ENCODE measurements at places on chromosomes 5 and 9. TPM values are rescaled to one million over a fixed set of nuclear protein-coding genes. Genes with fewer than 3 reads are reported as not detected.

GRCh38 chr5:178308541-178309092 lies 76.0 kb upstream of the PHYKPL start:
- no peaks in the 10 kb centered on the region for H3K4me1 ChIP-seq
- no peaks in the 10 kb centered on the region for H3K36me3 ChIP-seq
- DNase-seq, result no peak
- no peak overlapping the region for H3K4me3 ChIP-seq

DNA sequence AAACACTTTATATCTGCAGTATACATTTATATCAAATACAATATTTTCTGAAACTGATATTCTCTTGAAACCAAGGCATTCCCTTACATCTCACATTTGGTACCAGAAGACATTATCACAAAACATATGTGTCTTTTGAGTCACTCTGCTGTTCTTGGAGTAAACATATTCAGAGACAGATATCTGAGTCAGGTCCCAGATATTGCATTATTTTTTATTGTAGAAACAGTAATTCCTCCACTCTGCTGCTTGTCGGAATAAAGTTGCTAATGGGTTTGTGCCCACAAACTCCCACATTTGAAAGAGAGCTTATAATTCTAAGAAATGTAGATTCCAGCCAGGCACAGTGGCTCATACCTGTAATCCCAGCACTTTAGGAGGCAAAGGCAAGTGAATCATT lies 261.1 kb upstream of the DAPK1 start:
- DNase-seq, result no peak
- H3K4me1 ChIP-seq, result peaks cover 11% of the 10 kb centered on the region
- H3K4me3 ChIP-seq, result no peak overlapping the region
- H3K27ac ChIP-seq, result no peak overlapping the region
- H3K27me3 ChIP-seq, result no peaks in the 10 kb centered on the region

The GFI1B gene
- total RNA-seq, result not detected

DNA sequence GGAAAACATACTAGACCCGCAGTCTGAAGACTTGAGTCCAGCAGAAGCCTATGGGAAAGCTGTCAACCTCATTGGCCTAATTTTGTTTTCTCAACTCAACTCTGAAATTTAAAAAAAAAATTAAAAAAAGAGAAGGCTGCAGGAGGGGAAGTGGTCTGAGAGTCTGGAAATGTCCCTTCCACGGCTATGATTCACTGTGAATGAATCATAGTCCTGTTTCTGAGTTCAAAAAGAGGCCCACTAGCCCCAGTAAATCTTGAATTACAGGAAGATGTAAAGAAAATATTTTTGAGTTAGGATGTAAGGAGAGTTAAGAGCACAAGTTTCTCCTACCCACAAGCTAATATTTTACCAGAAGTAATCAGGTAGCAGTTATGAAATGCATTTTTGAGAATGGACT lies 565.5 kb upstream of the DMAC1 start:
- DNase-seq, result no peak
- no peaks in the 10 kb centered on the region for H3K27me3 ChIP-seq
- H3K27ac ChIP-seq, result no peak overlapping the region

DNA sequence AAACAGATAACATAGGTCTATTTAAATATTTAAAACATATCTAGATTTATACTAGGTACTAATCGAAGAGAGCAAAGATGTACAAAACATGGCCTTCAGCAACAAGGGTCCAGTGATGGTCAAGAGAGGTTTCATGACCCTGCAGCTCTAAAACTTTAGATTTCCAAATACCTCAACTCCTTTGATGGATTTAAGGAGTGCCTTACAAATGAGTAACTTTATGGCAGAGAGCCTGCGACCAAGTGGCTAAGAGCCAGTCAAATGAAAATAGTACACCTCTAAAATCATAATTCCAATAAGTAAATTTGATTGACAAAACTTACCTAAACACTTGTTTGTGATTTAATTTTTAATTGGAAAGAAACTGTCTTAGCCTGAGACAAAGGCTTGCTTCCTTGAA lies 4.7 kb upstream of the SH3RF2 start:
- no peaks in the 10 kb centered on the region for H3K27me3 ChIP-seq
- H3K36me3 ChIP-seq, result no peaks in the 10 kb centered on the region
- no peak overlapping the region for H3K27ac ChIP-seq
- no peak overlapping the region for H3K4me3 ChIP-seq
- H3K4me1 ChIP-seq, result peaks cover 10% of the 10 kb centered on the region
- DNase-seq, result no peak

DNA sequence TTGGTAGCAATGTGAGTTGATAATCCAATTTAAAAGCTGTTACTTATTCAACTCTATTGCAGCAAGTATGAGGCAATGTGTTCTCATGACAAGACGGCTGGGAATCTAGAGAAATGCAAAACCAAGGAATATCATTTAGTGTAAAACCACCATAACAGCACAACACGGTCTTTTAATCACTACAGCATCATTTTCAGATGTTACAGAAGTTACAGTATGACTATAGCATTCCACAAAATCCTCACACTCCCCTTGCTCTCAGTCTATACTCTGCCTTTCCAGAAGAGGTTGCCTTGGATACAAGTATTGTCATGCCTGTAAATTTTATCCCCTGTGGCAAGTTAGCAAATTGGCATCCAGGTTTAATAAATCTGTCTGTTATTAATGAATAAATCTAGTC lies 28.6 kb upstream of the TAS2R1 start:
- H3K27me3 ChIP-seq, result no peaks in the 10 kb centered on the region
- DNase-seq, result no peak
- H3K4me3 ChIP-seq, result no peak overlapping the region
- H3K36me3 ChIP-seq, result no peaks in the 10 kb centered on the region
- no peaks in the 10 kb centered on the region for H3K4me1 ChIP-seq

GRCh38 chr9:137738703-137739102 lies 119.9 kb downstream of the EHMT1 start:
- no peak overlapping the region for H3K27ac ChIP-seq
- H3K4me1 ChIP-seq, result peaks cover 3% of the 10 kb centered on the region
- no peaks in the 10 kb centered on the region for H3K27me3 ChIP-seq
- no peak overlapping the region for H3K4me3 ChIP-seq
- no peaks in the 10 kb centered on the region for H3K36me3 ChIP-seq

The SPINK6 gene
- total RNA-seq, result not detected

- no peak overlapping the region for H3K4me3 ChIP-seq
- no peak for DNase-seq
- H3K36me3 ChIP-seq, result no peaks in the 10 kb centered on the region
- no peak overlapping the region for H3K27ac ChIP-seq
- H3K4me1 ChIP-seq, result peaks cover under 1% of the 10 kb centered on the region
- H3K27me3 ChIP-seq, result no peaks in the 10 kb centered on the region
Observed at GRCh38 chr5:115355095-115355494, 58.6 kb upstream of the CCDC112 start.

The TAF11L5 gene
- total RNA-seq, result not detected

The STPG3 gene
- total RNA-seq, result not detected

The SOHLH1 gene
- not detected for total RNA-seq

DNA sequence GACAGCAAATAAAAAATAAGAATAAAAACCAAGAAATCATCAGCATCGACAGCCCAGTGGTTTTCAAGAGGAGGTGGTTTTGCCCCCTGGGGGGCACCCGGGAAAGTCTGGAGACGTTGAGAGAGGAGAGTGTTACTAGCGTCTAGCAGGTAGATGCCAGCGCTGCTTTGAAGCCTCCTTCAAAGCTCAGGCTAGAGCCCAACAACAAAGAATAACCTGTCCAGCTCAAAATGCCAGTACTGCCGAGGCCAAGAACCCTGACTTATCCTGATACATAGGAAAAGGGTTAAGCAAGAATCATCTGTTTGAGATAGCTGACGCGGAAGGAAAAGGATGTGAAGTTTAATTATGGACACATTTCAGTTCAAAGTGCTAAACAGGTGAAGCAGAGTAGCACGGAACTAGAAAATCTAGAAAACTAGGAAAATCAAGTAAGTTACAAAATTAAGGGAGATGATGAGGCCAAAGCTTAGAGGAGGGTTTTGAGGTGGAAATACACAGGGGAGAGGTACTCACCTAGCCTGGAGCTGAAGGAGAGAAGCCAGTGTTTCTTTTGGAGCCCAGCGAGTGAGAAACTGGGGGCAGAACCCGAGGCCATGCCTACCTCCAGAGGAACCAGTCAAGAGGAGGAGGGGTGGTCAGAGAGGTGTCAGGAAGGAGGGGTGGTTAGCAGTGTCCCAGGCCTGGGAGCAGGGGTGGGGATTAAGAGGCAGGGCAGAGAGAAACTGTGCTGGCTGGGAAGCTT lies 121.0 kb upstream of the RETREG1 start:
- peaks cover 3% of the 10 kb centered on the region for H3K4me1 ChIP-seq
- H3K4me3 ChIP-seq, result no peak overlapping the region
- no peaks in the 10 kb centered on the region for H3K36me3 ChIP-seq
- DNase-seq, result no peak
- no peaks in the 10 kb centered on the region for H3K27me3 ChIP-seq

GRCh38 chr5:31375999-31376720 lies 155.7 kb downstream of the DROSHA start:
- H3K4me1 ChIP-seq, result no peaks in the 10 kb centered on the region
- H3K27ac ChIP-seq, result no peak overlapping the region
- no peaks in the 10 kb centered on the region for H3K27me3 ChIP-seq
- no peaks in the 10 kb centered on the region for H3K36me3 ChIP-seq

The TICAM2 gene
- 0.95 TPM for total RNA-seq

GRCh38 chr5:40603378-40603777 lies 76.3 kb upstream of the PTGER4 start:
- H3K27ac ChIP-seq, result no peak overlapping the region
- H3K36me3 ChIP-seq, result no peaks in the 10 kb centered on the region
- no peaks in the 10 kb centered on the region for H3K4me1 ChIP-seq
- H3K4me3 ChIP-seq, result no peak overlapping the region
- no peak for DNase-seq
- H3K27me3 ChIP-seq, result no peaks in the 10 kb centered on the region

The NR4A3 gene
- total RNA-seq, result 2.7 TPM

- H3K4me1 ChIP-seq, result no peaks in the 10 kb centered on the region
- H3K27ac ChIP-seq, result no peak overlapping the region
- DNase-seq, result no peak
- no peaks in the 10 kb centered on the region for H3K36me3 ChIP-seq
- H3K4me3 ChIP-seq, result no peak overlapping the region
Observed at GRCh38 chr9:132866898-132867297, 11.2 kb downstream of the AK8 start.

The SUB1 gene
- total RNA-seq, result 107 TPM

The ABL1 gene
- total RNA-seq, result 27.2 TPM
